ENCODE measurements at places on chromosomes 5 and 9.

GRCh38 chr5:98468188-98468869, 305.1 kb upstream of the RGMB start:
- no peak for DNase-seq

- no peak for DNase-seq
Measured at GRCh38 chr5:157864067-157864466, 5.1 kb upstream of the CLINT1 start.

DNA sequence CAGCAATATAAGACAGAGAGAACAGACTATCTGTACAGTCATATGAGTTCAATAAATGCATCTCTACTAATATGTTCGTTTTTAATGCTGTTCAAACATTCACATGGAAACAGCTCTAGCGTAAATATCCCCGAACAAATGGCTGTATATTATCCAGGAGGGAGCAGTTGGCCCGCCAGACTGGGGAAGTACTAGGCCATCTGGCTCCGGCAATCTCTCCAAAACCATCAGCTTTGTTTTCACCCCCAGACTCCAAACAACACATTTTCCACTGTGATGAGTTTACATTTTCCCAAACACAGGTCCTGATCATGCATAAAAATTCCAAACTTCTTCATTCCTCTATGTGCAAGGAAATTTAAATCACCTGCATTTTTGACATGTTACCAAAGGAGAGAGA, 8.7 kb downstream of the EBF1 start:
- DNase-seq: no peak

GRCh38 chr5:68002836-68003235, 212.7 kb upstream of the PIK3R1 start:
- no peak for DNase-seq

DNA sequence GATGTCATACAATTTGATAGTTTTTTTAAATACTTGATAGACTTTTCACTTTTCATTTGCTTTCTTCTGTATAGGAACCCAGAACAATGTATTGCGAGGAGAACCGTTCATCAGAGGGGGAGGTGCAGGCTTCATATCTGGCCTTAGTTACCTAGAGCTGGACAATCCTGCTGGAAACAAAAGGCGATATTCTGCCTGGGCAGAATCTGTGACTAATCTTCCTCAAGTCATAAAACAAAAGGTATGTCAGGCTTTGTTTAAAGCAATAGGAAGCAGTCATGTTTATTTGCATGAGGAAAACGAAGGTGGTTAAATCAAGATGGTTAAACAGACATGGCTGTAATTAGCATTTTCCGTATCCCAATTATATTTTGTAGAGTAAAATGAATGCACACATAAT, 46.0 kb downstream of the C7 start:
- DNase-seq: no peak

GRCh38 chr9:123669346-123669745, 260.6 kb downstream of the DENND1A start:
- no peak for DNase-seq

All from activated CD4-positive, alpha-beta T cell treated with anti-CD3 and anti-CD28 coated beads, Interleukin-2, Interleukin-6, amounts not matched to agents 100 ng/mL and 50 ng/mL, durations not matched to agents 16 hours and 8 hours (primary cell).